ENCODE measurements at places on chromosomes 2 and 18. TPM values are rescaled to one million over a fixed set of nuclear protein-coding genes. Genes with fewer than 3 reads are reported as not detected.

The SLC4A5 gene
- 2.3 TPM for total RNA-seq

The SERPINB3 gene
- total RNA-seq, result 668 TPM

The SAG gene
- total RNA-seq, result not detected

The SP140 gene
- total RNA-seq, result 2.3 TPM

The IL1A gene
- total RNA-seq, result 37.4 TPM

The CREB1 gene
- 39.1 TPM for total RNA-seq

The CD8B2 gene
- total RNA-seq, result 0.23 TPM

The RUFY4 gene
- total RNA-seq, result not detected

The CFC1 gene
- not detected for total RNA-seq

The GREB1L gene
- total RNA-seq, result 0.12 TPM

The ACTR1B gene
- total RNA-seq, result 57.8 TPM

The CHRNG gene
- not detected for total RNA-seq

The ZSWIM2 gene
- not detected for total RNA-seq

The FAM228B gene
- 0.87 TPM for total RNA-seq
